ENCODE measurements at places on chromosomes 16 and 17. TPM values are rescaled to one million over a fixed set of nuclear protein-coding genes. Genes with fewer than 3 reads are reported as not detected.

GRCh38 chr16:54243202-54243601, 43.4 kb downstream of the IRX3 start:
- no peak for DNase-seq

DNA sequence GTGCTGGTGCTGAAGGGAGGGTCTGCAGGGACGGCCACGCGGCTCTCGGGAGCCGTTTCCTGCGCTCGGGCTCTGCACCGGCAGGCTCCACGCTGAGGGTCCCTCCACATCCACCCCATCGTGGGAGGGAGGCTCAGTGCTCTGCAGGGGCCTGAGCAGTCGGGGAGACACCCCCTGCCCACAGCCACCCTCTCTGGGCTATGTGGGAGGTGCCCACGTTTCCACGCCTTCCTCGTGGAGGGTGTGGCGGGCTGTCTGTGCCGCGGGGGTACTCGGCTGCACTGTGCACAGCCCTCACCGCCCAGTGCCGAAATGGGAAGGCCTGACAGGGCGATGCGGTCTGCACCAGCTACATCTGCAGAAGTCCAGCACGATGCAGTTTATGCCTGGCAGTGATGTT, 25.5 kb upstream of the ZNF750 start:
- no peak for DNase-seq

DNA sequence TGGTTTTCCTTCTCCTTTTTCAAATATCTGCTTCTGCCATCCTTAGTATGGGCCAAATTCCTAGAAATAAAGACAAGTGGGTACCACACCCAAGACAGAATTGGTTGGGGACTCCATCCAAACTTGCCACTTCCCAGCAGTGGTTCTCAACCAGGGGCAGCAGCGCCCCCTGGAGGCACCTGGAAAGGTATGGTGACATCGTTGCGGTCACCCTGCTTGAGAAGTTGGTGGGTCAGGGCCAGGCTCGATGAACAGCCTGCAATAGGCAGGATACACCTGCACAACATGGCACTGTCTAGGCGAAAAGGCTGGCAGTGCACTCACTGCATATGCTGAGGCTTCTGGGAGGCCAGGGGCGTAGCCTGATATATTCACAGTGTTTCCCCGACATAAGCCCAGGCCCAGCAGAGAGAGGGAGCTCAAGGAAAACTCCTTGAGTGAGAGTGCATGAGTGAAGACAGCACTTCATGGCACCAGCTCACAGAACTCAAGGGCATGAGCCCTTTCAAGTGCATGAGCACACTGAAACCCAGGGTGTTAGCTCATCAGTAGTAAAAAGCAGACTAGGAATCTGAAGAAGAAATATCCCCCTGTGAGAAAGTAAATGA, 57.7 kb downstream of the CMC2 start:
- DNase-seq = peak; percentile 26

GRCh38 chr17:3526971-3527370, 30.6 kb downstream of the TRPV3 start:
- DNase-seq = no peak

DNA sequence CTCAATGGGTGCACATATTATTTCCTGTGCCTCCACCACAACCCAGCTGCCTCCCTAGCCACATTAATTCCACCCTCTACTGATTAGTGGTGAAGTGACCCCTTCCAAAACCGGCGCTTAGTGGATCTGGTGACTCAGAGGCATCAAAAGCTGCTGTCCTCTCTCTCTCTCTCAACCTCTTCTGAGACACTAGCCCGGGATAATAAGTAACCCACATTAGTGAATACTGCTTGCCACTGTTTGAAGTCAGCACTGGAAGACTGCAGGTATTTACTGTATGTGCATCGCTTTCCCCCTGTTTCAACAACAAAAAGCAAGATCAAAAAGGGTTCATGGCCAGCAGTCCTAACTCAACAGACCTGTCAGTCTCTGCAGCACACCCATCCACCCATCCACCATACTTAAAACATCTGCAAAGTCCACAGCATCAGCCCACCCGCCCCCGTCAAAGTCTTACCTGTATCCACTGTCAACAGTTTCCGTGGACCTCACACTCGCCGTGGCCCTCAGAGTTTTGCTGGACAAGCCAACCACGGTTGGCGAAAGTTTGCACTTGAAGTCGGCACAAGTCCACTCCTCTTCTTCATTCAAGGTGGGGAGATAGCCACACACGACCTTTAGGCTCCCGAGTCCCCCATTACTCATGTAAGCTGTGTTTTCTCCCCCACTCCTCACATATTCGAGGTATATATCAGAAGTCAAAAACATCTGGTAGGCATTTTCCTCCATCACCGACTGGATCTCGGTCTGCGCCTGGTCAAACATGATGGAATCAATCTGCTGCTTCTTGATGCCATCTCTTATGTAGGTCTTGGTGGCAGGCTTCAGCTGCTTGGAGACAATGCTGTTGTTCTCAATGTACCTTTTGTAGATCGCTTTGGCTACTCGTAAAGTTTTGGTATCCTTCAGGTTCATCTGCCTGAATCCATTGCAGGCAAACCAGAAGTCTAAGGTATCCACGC, 3.8 kb downstream of the AXIN2 start:
- DNase-seq = peak; percentile 51

DNA sequence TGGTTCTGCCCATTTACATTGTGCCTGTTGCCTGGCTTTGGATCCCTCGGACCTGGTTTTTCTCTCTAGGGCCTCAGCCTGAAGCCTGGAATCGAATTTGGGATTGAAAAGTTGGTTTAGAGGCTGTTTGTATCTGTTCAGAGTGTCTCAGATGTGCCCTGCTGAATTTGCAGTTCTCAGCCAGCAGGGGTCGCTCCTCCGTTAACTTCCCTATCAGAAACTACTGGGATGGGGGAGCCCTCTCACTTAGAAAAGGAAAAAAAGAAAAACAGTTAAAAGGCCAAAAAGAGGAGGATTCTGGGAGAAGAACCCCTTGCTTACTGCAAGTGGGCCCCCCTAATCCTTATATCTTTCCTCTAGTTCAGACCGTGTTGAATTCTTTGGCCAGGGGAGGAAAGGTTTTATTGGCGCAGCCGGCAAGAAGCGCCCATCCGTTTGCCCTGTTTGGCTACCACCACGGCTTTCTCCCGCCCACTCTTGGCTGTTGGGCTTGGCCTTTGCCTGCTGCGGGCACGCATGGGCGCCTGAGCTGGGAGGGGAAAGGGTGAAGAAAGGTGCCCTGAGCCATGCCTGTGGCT, 8.7 kb downstream of the FZD2 start:
- DNase-seq = no peak

DNA sequence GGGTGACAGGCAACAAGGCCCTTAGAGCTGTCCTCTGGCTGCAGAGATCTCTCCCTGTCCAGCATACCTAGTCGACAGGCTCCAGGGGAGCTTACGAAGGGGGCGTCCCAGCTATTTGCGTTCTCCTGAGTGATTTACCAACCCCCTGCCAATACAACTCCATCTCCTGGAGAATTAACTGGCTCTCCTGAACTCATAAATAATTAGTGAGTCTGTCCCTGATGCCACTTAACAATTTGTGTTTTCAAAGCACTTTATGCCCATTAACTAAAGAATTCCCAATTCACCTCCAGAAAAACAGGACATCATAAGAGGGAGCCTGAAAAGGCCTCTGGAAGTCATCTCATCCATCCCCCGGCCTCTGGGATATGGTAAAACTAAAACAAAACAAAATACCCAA, 26.7 kb downstream of the SDK2 start:
- no peak for DNase-seq

DNA sequence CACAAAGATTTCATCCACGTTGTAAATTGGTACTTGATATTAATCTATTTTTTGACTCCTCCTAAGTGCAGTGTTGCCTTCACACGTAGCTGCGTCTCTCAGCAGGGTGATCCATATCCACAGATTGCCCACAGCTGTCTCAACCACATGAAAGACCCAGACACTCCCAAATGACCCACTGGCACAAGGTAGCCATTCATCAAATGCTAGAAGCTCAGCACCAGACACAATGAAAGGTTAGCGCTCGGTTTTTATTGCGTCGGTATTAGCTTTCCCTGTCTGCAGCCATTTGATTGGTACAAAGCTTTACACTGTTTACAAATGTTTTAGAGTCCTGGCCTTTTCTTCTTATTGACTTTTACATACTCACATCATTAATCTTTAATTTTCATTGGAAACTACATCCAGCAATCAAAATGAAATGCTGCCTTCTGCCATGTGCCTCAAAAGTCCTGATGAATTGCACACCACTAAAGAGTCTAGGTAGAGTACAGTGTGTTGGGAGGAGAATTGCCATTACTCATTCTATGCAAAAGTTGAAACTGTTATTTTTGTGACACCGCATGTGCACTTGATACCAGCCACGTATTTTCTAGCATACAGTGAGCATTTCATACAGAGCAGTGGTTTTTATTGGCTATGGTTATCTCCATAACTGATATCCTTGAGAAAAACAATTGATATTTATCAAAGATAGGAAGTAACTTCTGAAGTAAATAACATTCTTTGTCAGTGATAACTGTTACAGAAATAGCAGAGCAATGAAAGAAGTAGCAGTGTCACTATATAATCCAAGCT, 127.3 kb upstream of the NUDT7 start:
- DNase-seq = no peak

GRCh38 chr17:8161289-8162232, 1.2 kb downstream of the VAMP2 start:
- DNase-seq = no peak

GRCh38 chr17:82517230-82517865, 2.2 kb upstream of the FOXK2 start:
- DNase-seq = no peak

Gene KRT25
- total RNA-seq = not detected

Gene KIF19
- 0.37 TPM for total RNA-seq

Gene TBC1D3B
- 8.1 TPM for total RNA-seq

Gene CHST5
- total RNA-seq = not detected
